ENCODE measurements at places on chromosomes 7 and 10.

- DNase-seq: no peak
Measured at GRCh38 chr10:15489431-15489830, 118.3 kb upstream of the FAM171A1 start.

GRCh38 chr10:4396401-4397283 is 429.4 kb upstream of the AKR1E2 start:
- DNase-seq: no peak

- peak; percentile 95 for DNase-seq
Measured at GRCh38 chr10:17923728-17924127, 28.0 kb upstream of the SLC39A12 start.

GRCh38 chr10:63630931-63631680 is 109.9 kb downstream of the REEP3 start:
- peak; percentile 14 for DNase-seq

GRCh38 chr10:20986049-20986448 is 88.9 kb upstream of the NEBL start:
- no peak for DNase-seq

- no peak for DNase-seq
Measured at GRCh38 chr7:111259991-111260390, 169.1 kb downstream of the LRRN3 start.

GRCh38 chr7:45000093-45001032 is at the start of gene CCM2:
CCM2 (plus strand) TSS chr7:45000201; CDS start chr7:45000334, 133 bp downstream.
- DNase-seq: peak; percentile 54

All from foreskin fibroblast (primary cell).